ENCODE measurements at places on chromosomes 4 and X. TPM values are rescaled to one million over a fixed set of nuclear protein-coding genes. Genes with fewer than 3 reads are reported as not detected.

GAGE12E gene
- not detected for polyA plus RNA-seq

DNA sequence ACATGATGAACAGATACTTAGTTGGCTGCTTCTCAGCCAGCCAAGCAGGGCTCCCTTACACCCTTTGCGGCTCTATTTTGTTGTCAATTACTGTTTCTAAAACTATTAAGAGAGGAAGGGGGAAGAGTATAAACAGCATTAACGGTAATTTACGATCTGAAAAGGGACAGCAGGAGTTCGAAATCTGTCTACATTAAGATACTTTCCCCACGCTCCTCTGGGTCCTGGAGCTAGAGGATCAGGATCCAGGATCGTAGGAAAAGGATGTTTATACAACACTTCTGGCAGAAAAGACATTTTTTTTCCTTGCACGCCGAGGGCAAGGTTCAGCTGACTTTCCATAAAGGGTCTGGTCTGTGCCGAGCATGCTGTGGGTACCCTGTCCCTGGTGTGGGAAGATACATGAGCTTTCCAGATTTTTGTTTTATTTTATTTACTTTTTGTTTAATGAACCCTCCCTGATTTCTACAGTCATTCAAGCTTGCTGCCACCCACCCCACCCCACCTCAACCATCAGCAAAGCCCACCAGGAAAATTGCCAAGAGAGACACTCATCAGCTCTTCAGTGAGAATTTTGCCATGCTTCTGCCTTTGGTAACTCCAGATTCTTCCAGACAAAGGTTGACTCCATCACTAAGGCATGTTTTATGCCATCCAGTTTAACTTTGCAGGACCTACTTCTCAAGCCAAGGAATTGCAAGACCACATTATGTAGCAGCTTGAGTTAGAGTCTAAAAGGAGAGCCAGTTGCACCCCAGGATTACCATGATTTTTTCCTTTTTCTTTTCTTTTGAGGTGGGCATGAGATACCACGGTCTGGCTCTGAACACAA, 188.1 kb downstream of the QDPR start:
- DNase-seq = no peak

- DNase-seq = no peak
Observed at GRCh38 chr4:95290702-95291101, 258.1 kb downstream of the UNC5C start.

GRCh38 chr4:187139141-187139540, 415.5 kb upstream of the FAT1 start:
- no peak for DNase-seq

DNA sequence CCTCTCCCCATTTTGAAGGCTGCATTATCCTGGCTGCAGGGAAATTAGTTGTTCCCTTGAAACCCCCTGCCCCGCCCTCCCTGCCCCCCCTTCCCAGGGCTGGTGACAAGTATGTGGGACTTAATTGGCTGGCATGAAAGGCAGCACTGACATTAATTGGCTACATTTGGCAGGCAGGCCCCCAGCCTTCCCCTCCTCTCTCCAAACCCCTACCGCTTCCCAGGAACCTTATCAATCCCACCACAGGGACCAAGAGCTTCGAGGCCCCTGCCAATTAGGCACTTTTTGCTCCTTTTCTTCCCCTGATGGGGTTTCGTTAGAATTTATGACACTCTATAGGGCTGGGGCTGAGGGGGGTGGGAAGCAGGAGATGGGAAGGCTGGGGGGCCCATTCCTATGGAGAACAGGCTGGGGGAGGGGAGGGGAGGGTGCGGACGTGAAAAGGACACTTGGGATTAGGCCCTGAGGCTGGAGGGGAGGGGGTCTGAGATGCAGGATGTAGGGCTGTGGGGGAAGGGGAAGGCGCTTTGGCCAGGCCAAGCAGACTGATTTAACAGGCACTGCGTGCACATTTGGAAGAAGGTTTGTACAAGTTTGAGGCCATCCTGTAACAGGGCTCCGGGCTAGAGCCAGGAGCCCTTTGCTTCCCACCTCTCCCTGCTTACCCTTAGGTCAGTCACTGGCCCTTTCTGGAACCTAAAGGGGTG, 52.2 kb downstream of the EFNB1 start:
- DNase-seq = no peak

DNA sequence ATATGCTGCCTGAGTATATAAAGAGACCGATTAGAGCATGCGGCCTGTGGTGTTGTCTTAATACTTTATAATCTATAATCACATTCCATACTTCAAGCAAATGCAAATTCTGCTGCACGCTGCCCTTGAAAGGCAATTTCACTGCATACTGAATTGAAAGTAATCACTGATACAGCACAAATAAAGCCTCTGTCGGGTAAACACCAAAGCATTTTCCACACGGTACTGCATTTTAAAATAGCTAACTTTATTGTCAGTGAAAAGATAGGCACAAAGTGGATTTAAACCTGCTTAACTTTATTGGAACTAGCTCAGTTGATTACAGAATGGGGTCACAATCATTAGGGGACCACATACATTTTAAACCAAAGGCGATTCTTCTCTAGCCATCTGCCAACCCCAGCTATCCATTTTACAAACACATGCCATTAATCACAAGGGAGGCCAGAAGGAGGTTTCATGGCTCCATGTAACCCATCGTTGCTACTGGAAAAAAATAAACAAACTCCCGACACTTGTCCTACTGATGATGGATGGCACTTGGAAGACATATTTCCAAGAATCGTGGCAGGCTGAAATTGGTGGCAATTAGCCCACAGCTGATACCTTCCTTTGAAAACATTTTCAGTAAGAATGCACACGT, 65.9 kb downstream of the AMOT start:
- DNase-seq = no peak

MAGIX gene
- 1.9 TPM for polyA plus RNA-seq
